Lung (tissue), 17 donors: ENCODE measurements at places on chromosomes 2 and 18. TPM values are rescaled to one million over a fixed set of nuclear protein-coding genes. Genes with fewer than 3 reads are reported as not detected.

HAT1 gene
- polyA plus RNA-seq = 41.8 TPM

LYG1 gene
- 2.7 TPM for polyA plus RNA-seq

VSNL1 gene
- polyA plus RNA-seq = 0.87 TPM

RPL31 gene
- polyA plus RNA-seq = 6,954 TPM

KCNK3 gene
- 12.2 TPM for polyA plus RNA-seq

CRACDL gene
- polyA plus RNA-seq = 15.0 TPM

RBKS gene
- 3.9 TPM for polyA plus RNA-seq

ZNF385B gene
- polyA plus RNA-seq = 13.5 TPM

EMX1 gene
- 0.02 TPM for polyA plus RNA-seq

SCN2A gene
- polyA plus RNA-seq = 0.02 TPM

TRPM8 gene
- not detected for polyA plus RNA-seq

SLC11A1 gene
- polyA plus RNA-seq = 359 TPM

CFAP221 gene
- 8.6 TPM for polyA plus RNA-seq

CPLX4 gene
- not detected for polyA plus RNA-seq

GULP1 gene
- 9.1 TPM for polyA plus RNA-seq

FRZB gene
- polyA plus RNA-seq = 0.19 TPM

SULT1C2 gene
- 2.7 TPM for polyA plus RNA-seq

SAG gene
- 0.22 TPM for polyA plus RNA-seq

CARF gene
- 2.8 TPM for polyA plus RNA-seq

SLC4A5 gene
- polyA plus RNA-seq = 2.5 TPM

UBXN4 gene
- polyA plus RNA-seq = 53.3 TPM

CSRNP3 gene
- polyA plus RNA-seq = 0.25 TPM

FHOD3 gene
- 1.0 TPM for polyA plus RNA-seq

SLC8A1 gene
- polyA plus RNA-seq = 1.2 TPM

LYPD1 gene
- 5.6 TPM for polyA plus RNA-seq

ASAP2 gene
- 7.4 TPM for polyA plus RNA-seq

HDHD2 gene
- polyA plus RNA-seq = 24.0 TPM

TMEM150A gene
- polyA plus RNA-seq = 48.6 TPM
